T-helper 9 cell (primary cell): ENCODE measurements at places on chromosomes 1 and 21.

- no peak for DNase-seq
These were observed 15.4 kb upstream of the FRRS1 start for GRCh38 chr1:99781798-99782197.

GRCh38 chr1:68633141-68633919 lies 136.4 kb upstream of the DEPDC1 start:
- DNase-seq = no peak

- no peak for DNase-seq
These were observed at the start of gene CHI3L2 for GRCh38 chr1:111227434-111227833. Gene CHI3L2, plus strand, starts transcription at chr1:111227713. Its CDS starts 17 bp downstream, at chr1:111227730.

- no peak for DNase-seq
These were observed 20.9 kb upstream of the LRP8 start for GRCh38 chr1:53348486-53349368.

DNA sequence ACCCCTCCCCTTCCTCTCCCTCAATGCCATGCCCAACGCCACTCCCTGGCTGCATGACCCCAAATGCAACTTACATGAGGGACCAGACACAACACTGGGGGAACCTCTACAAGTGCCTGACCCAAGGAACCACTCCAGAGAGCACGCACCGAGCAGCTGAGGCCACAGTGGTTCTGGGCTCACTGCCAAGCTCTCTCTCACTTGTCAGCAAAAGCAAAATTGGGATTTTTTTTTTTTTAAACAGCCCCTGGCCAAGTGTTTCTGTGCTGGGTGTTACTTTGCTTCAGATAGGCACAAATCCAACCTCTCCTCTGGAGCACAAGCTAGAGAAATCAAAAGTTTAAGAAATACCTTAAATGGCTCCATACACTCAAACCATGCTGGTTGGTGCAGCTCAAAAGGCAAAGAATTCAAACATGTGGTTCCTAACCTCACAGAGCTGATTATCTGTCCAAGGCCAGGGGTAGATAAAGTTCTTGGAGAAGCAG lies 363.0 kb downstream of the SETD4 start:
- no peak for DNase-seq

GRCh38 chr1:193077991-193078390 lies 18.6 kb downstream of the RO60 start:
- no peak for DNase-seq

- no peak for DNase-seq
These were observed 46.9 kb downstream of the IER5 start for GRCh38 chr1:181135437-181135731.

DNA sequence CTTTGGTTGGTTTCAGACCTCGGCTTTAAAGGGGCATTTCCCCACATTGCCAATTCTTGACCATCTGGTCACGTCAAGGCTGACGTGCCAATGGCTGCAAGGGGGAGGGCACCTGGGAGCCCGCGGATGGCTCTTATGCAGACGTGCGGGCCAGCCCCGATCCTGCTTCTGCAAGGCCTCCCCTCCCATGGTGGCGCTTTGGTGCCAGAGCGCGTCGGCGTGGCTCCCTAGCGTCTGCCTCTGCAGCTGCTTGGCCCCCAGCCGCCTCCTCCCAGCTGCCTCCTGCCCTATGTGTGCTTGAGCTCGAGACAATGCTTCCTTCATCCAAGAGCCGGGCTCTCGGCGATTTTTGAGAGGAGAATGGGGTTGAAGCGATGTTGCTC lies 29.1 kb downstream of the SKI start:
- no peak for DNase-seq

- no peak for DNase-seq
These were observed 287.0 kb upstream of the PLXNA2 start for GRCh38 chr1:208531003-208531750.

- no peak for DNase-seq
These were observed 11.4 kb downstream of the RNF11 start for GRCh38 chr1:51247499-51247898.
